Activated CD4-positive, alpha-beta memory T cell treated with anti-CD3 and anti-CD28 coated beads for 36 hours (primary cell): ENCODE measurements at places on chromosomes 4 and X. TPM values are rescaled to one million over a fixed set of nuclear protein-coding genes. Genes with fewer than 3 reads are reported as not detected.

DNA sequence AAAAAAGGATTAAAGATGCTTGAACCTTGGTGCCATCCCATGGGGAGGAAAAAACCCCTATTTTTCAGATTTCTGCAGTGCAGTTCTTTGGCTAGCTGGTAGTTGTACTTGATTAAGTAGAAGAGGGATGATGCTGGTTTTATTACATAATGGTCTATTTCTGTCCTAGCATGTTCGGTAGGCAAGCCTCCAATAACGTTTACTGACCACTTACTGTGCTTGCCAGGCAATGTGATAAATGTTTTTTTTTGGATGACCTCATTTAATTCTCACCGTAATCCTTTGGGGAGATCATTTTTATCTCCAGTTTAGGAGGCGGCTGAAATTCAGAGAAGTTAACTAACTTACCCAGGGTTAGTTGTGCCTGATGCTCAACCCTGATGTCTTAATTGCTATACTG is 92.1 kb upstream of the RPA4 start:
- no peak overlapping the region for H3K27ac ChIP-seq
- H3K36me3 ChIP-seq: no peaks in the 10 kb centered on the region
- no peaks in the 10 kb centered on the region for H3K4me1 ChIP-seq
- DNase-seq: no peak

GRCh38 chr4:39812500-39812899 is 114.6 kb downstream of the UBE2K start:
- H3K36me3 ChIP-seq: peaks cover 7% of the 10 kb centered on the region
- peak; percentile 43 for DNase-seq
- H3K4me3 ChIP-seq: peak overlapping the region; percentile 63

DNA sequence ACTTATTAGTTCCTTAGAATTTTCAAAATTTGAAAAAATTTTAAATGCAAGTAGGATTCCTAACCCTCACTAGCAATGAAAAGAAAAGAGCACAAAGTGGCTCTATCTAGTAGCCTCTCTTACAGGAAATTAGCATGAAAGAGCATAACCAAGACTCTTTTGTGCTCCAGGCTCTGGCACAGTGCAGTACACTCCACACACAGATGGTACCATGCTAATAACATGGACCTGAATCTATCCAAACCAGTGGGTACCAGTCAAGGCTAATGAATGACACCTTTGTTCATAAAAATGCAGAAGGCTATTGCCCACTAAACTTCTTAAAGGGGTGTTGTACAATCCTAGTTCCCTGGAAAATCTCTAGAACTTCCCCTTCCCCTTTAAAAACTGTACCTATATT is 119.0 kb downstream of the MANBA start:
- no peak for DNase-seq
- H3K27ac ChIP-seq: no peak overlapping the region
- H3K4me3 ChIP-seq: no peak overlapping the region
- peaks cover 7% of the 10 kb centered on the region for H3K36me3 ChIP-seq
- no peaks in the 10 kb centered on the region for H3K27me3 ChIP-seq

Gene FREM3
- not detected for total RNA-seq

Gene NEUROG2
- not detected for total RNA-seq

Gene HSD17B13
- total RNA-seq: 0.12 TPM

Gene CCDC120
- total RNA-seq: 3.6 TPM
